ENCODE measurements at places on chromosomes 5 and 9.

DNA sequence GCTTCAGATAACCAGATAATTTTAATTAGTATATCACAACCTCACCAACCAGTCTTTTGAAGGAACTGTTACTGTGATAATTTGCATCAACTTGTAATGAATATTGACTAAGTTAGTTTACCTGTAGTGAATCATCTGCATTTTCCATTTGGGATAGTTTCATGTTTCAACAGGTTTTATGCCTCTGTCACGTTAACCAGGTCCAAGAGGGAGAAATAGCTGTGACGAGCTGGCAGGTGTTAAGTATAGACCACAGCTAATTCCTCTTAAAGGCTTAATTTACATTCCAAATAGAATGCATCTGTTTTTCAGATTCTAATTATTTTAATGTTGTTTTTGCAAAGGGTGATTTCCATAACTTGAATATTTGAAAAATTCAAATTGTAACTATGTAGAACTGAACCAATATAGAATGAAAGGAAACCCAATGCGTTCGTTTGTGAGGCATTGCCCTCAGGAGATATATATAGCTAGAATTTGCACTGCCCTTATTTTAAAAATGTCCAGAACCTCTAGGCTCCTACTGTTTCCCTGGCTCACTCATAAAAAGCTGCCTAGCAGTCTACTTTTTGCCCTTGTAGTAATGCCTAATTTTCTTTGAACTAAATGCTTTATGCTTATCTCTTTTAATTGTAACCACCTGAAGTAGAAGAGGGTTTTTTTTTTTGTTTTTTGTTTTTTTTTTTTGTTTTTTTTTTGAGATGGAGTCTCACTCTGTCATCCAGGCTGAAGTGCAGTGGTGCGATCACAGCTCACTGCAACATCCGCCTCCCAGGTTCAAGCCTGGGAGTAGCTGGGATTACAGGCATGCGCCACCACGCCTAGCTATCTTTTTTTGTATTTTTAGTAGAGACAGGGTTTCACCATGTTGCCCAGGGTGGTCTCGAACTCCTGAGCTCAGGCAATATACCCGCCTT, 270.5 kb downstream of the SMARCA2 start:
- no peak for DNase-seq

DNA sequence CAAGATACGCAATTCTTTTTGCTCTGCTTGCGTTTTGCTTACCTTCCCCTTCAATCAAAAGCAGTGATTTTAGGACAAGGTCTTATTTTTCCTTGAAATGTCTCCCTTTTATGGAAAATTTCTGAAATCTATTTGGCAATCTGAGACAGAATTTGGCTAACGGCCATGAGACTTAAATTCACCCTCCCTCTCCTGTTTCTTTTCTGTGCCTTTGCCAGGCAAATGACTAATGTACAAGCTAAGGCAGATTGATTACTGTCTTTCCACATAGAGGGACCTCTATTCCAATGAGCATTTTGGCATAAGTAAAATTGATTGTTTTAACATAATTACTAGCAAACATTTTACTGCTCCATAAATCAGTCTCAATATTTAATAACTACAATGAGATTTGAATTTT, 31.7 kb downstream of the FAM81B start:
- DNase-seq, result no peak

DNA sequence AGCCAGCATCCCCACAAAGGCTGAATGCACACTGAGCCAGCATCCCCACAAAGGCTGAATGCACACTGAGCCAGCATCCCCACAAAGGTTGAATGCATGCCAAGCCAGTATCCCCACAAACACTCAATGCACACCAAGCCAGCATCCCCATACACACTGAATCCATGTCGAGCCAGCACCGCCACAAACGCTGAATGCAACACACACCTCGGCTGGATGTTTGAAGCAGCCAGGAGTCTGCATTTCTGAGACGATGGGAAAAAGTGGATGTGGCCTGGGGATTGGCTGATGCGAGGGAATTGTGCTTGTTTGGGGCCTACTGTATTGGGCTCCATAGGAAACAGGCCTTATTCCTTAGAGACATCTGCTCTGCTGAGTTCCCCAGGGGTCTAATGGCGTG, 30.9 kb upstream of the CEP72 start:
- DNase-seq, result no peak

- no peak for DNase-seq
Measured at GRCh38 chr9:37839496-37840461, 39.2 kb downstream of the DCAF10 start.

DNA sequence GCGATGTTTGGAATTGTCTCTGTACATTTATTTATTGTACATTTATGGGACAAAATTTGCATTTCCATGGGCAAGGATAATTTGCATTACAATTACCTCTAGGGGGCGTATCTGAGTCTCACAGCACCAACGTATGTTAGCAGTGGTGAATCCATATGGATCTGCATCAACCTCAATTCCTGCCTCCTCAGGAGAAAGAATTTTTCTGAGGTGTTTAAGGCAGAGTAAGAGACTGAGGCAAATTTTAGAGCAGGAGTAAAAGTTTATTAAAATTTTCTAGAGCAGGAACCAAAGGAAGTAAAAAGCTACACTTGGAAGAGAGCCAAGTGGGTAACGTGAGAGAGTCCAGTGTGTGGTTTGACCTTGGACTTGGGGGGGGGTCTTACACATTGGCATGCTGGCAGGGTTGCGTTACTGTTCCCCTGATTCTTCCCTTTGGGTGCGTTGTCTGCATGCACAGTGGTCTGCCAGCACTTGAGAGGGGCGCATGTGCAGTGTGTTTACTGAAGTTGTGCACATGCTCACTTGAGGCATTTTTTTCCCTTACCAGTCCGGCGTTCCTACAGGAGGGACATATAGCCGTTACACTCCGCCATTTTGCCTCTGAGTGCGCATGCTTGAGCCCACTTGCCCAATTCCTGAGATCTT, 21.0 kb upstream of the RAB14 start:
- no peak for DNase-seq

GRCh38 chr5:177359451-177359851, 1.7 kb downstream of the RGS14 start:
- no peak for DNase-seq

DNA sequence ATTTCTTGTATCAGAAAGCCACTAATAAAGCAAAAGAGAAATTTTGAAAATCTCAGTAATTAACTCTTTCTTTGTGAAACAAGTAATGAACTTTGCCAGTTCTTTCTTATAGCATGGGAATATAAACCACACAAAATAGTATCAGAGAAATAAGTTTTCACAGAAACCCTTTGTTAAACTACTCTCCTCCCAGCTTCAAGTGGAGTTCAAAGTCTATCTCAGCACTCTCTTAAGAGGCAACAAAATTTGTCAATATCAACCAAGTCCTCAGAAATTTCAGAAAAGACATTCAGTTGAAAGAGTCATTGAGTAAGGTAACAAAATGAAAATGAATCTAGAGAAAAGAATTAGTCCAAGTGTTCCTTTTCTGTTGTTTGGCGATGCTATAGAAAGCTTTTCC, 89.3 kb downstream of the NTRK2 start:
- no peak for DNase-seq

GRCh38 chr5:163967268-163967667, 461.8 kb downstream of the MAT2B start:
- no peak for DNase-seq

GRCh38 chr5:110853267-110853666, 114.5 kb downstream of the SLC25A46 start:
- DNase-seq, result no peak

GRCh38 chr5:96761618-96762017, 46.1 kb downstream of the ERAP1 start:
- DNase-seq, result no peak

DNA sequence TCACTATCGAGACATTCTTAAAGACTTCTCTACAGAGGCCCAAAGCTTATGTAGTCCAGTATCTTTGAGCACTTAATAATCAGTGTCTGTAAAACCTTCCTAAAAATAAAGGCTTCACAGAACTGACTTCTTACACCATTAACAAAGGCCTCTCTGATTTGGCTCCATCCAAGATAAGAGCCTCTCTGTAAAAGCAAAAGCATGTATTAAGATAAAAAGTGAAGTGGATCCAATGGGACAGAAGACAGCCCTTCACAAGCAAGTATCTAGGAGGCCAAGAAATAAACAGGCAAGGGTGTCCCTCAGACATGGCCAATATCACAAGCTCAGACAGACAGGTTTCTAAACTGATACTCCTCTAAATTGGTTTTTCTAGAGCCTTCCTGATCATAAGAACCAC, 11.9 kb downstream of the LHFPL2 start:
- no peak for DNase-seq

DNA sequence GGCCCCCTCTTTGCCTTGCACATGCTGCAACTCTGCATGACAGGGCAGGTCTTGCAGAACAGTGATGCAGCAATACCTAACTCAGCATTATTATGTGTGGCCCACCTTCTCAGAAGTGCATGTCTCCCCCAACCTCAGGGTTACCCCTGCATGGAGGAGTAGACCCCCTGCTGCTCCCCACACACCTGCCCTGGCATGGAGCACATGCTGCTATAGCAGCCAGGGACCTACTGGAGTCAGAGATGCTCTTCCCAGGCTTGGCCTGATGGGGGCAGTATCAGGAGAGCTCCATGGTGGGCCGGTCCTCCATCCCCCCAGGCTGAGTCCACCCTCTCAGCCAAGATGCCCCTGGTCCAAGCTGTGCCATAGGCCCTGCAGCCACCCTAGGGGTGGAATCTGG, 13.2 kb upstream of the BOD1 start:
- peak; percentile 25 for DNase-seq

GRCh38 chr5:109805883-109806282, 116.2 kb downstream of the MAN2A1 start:
- no peak for DNase-seq

GRCh38 chr9:82295181-82295580, 306.6 kb downstream of the SPATA31D1 start:
- no peak for DNase-seq

GRCh38 chr5:1066676-1067075, 45.2 kb downstream of the SLC12A7 start:
- DNase-seq, result no peak

GRCh38 chr5:6766604-6767093, 53.4 kb downstream of the TENT4A start:
- peak; percentile 62 for DNase-seq

GRCh38 chr5:128644863-128645262, 106.8 kb upstream of the FBN2 start:
- no peak for DNase-seq

GRCh38 chr9:70123695-70124094, 80.0 kb downstream of the MAMDC2 start:
- DNase-seq, result no peak

GRCh38 chr5:73706963-73707362, 81.0 kb downstream of the ARHGEF28 start:
- DNase-seq, result no peak

- DNase-seq, result no peak
Measured at GRCh38 chr5:69451941-69452647, 37.2 kb downstream of the MARVELD2 start.

DNA sequence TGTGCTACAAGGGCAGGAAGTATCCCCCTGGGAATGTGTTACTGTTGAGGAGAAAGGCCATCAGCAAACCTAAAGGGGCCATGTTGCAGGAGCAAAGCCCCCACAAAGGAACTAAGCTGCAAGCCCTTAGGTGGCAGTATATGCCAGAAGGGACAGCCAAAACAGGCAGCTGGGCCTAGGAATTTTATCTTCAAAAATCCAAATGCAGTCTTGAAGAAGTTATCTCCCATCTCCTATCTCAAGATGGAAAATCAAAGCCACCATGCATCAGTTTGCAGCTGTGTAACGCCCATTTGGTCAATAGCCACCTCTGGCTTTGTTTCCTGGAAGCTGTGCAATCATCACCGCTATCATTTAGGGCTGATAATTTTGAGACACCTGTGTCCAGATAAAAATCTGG, 400.3 kb downstream of the ARHGEF28 start:
- no peak for DNase-seq

DNA sequence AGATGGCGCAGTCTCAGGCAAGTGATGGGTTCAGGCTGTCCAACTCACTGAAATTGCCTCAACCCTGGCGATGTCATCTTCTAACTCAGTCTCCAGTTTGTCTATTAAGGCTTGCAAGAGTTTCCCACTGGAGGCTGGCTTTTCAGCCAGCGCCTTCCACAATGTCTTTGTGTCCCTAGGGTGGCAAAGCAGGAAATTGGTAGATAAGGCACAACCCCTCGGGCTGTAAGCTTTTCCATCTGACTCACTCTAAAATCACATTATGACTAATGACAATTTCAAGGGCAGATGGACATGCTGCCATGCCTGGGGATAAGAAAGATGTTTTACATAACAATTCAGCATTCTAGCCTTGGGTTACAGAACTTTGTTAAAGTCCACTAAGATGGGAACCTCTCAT, 61.9 kb downstream of the MROH2B start:
- DNase-seq, result no peak

DNA sequence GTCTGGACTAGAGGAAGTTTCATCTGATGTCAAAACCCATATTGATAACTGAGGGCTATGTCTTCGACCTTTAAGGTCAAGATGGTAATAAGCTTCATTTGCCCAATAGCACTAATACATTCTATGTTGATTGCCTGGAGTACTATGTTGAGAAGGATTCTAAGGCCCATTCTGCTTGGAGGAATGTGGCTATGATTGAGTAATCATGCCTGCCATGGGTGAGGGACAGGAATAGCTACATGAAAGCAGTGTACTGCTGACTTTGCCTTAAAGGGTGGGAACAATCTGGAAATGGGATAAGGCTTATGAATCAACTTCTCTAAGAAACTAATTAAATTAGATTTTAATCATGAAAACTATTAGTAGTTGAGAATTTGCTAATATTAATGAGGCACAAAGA, 13.6 kb downstream of the NNT start:
- no peak for DNase-seq

- DNase-seq, result no peak
Measured at GRCh38 chr5:149221326-149221725, 50.3 kb upstream of the AFAP1L1 start.

DNA sequence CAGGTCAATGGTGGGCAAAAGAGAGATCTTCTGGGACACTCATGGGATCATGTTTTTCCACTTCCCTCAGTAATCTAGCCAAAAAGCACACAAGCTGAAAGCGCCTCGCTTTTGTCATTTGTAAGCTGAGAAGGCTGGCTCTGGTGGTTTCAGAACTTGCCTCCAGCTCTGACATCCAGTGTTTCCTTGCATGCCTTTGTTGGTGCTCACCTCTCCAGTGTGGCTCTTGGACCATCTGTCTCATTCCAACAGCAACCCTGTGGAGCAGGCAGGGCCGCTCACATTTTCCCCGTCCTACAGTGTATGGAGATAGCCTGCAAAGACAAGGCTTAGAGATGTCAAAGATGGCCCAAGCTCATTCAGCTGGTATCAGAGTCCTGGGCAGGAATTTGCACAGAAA, 160.8 kb upstream of the KLF4 start:
- DNase-seq, result no peak

DNA sequence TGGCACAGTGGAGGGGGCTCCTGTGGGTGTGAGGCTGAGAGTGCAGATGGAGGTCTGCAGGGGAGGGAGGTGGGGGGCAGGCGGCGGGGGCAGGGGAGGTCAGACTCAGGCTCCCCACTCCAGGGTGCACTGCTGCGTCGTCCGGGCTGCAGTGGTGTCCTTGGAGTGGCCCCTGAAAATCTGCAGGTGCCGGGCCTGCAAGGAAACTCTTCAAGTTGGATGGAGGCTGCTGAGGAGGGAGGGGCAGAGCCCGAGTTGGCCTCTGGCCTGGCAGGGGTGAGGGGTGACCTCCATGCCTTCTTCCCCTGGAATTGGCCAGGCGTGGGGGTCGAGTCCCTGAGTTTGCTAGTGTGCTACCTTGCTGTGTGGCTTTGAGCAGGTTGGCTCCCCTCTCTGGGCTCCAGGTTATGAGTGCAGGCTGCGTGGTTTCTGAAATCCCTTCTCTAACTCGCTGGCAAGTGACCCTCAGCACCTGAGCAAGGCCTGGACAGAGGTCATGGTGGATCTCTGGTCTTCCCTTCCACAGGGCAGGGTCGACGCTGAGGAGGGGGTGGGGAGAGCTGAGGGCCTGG, 888 bp downstream of the ADAMTSL2 start:
- no peak for DNase-seq
